ENCODE measurements at places on chromosomes 11 and 22. TPM values are rescaled to one million over a fixed set of nuclear protein-coding genes. Genes with fewer than 3 reads are reported as not detected.
A peak's percentile ranks its signal among the peaks of the same experiment; 100 is the strongest.

DNA sequence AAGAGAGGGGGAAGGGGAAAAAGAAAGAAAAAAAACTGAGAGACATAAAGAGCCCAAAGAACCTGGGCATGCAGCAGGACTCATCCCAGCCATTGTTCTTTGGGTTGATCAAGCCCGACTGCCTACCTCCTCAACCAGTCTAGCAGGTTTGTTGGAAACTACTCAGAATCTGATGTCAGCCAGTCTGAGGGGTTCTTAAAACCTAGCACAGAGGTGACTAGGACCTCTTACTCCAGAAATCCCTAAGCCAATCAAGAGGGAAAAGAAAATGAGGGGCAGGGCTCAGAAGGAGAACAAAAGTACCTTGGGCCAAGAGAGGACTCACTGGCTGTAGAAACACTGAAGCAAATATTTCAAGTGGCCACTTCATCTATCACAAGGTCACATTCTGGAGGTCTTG, 228.0 kb downstream of the AASDHPPT start:
- no peak for DNase-seq
- no peaks in the 10 kb centered on the region for H3K36me3 ChIP-seq
- H3K4me1 ChIP-seq: no peaks in the 10 kb centered on the region
- no peak overlapping the region for H3K4me3 ChIP-seq

GRCh38 chr11:66459138-66459778, 7.4 kb upstream of the PELI3 start:
- DNase-seq: no peak
- no peaks in the 10 kb centered on the region for H3K27me3 ChIP-seq
- no peak overlapping the region for H3K27ac ChIP-seq
- no peak overlapping the region for H3K4me3 ChIP-seq

DNA sequence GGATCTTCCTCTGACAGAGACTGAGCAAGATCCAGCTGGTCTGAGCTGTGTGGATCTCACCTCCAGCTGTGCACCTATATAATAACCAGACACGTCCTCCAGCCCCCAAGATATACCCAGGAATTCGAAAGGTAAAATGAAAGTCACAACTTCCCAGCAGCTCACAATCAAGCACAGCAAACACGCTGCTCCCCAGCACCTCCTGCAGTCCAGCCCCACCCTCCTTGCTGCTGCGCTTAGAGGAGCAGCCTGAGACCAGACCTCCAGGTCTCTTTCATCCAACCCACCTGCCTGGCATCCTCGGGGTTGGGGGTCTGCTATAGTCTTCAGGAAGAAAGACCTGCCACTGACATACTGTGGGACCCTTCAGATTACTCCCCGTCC, 3.0 kb upstream of the APOL4 start:
- no peak overlapping the region for H3K27ac ChIP-seq
- DNase-seq: no peak
- no peak overlapping the region for H3K4me3 ChIP-seq

- no peaks in the 10 kb centered on the region for H3K4me1 ChIP-seq
- no peaks in the 10 kb centered on the region for H3K27me3 ChIP-seq
- H3K27ac ChIP-seq: no peak overlapping the region
These were observed 31.9 kb downstream of the OPCML start for GRCh38 chr11:133500435-133500834.

GRCh38 chr11:124751741-124752470, at the start of gene VSIG2:
Gene VSIG2, minus strand, starts transcription at chr11:124752255. Its CDS starts 118 bp downstream, at chr11:124752137.
- DNase-seq: no peak
- H3K27ac ChIP-seq: peak within 1 kb of the TSS; percentile 67
- H3K4me3 ChIP-seq: peak within 1 kb of the TSS; percentile 25
- peaks cover 29% of the 10 kb centered on the region for H3K4me1 ChIP-seq
- no peaks in the 10 kb centered on the region for H3K36me3 ChIP-seq

GRCh38 chr11:128731041-128731663, 37.3 kb downstream of the FLI1 start:
- DNase-seq: peak; percentile 76
- H3K27ac ChIP-seq: peak overlapping the region; percentile 94
- H3K4me1 ChIP-seq: peaks cover 100% of the 10 kb centered on the region
- peaks cover 63% of the 10 kb centered on the region for H3K36me3 ChIP-seq
- no peaks in the 10 kb centered on the region for H3K27me3 ChIP-seq

DNA sequence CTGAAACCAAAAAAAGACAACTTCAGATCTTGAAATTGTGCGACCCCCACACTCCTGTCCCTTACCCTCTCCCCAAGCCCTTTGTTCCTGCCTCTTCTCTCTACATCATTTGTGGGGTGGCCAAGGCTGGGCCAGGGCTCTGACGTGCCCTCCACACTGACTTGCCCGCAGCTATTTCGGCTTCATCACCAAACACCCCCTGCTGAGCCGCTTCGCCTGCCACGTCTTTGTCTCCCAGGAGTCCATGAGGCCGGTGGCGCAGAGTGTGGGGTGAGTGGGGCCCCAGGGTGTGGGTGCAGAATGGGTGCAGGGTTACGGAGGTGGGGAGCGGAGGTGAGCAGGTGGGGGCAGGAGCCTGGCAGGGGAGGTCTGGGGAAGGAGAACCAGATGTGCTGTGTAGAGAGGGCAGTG, 9.5 kb downstream of the MAPK8IP2 start:
- H3K27ac ChIP-seq: no peak overlapping the region
- H3K4me1 ChIP-seq: peaks cover 14% of the 10 kb centered on the region
- H3K4me3 ChIP-seq: no peak overlapping the region
- no peaks in the 10 kb centered on the region for H3K36me3 ChIP-seq
- H3K27me3 ChIP-seq: peaks cover 17% of the 10 kb centered on the region
- no peak for DNase-seq

DNA sequence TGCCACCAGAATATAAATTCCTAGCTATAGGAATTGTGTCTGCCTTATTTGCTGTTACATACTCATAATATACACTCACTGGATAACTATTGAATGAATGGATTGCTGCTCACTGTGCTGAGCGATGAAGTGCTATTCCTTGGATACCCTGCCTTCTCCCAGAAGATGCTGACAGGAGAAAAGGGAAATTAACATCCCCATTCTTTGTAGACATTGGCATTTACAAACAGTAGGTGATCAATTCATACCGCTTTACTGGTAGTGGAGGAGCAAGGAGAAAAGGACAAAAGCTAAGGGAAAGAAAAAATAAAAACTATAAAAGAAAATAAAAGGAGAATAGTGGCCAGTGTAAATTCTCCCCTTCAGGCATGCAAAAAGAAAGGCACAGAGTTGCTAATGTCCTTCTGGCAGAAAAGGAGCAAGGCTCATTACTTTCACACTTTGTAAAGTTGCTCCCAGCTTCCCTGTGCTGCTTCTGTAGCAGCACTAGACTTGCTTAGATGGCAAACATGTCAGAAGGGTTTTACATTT, 183.0 kb downstream of the LUZP2 start:
- no peaks in the 10 kb centered on the region for H3K4me1 ChIP-seq
- no peaks in the 10 kb centered on the region for H3K36me3 ChIP-seq
- no peak overlapping the region for H3K4me3 ChIP-seq
- no peak for DNase-seq
- H3K27ac ChIP-seq: no peak overlapping the region

DNA sequence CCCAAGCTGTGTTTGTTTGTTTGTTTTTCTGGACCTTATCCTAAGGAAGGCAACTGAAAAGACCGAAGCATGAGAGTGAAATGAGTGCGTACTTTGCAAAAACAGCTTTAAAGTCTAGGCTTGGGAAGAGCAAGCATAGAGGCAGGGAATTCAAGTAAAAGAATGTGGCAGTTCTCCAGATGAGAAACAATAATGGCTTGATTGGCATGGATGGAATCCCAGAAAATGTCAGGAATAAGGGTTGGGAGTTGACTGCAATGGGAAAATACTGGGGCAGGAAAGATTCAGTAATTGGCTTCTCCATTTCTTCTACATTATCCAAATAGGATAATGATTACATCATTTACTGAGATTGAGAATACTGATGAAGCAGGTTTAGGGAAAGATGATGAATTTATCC, 17.5 kb downstream of the SAAL1 start:
- H3K27ac ChIP-seq: no peak overlapping the region
- H3K4me3 ChIP-seq: no peak overlapping the region

GRCh38 chr22:49586873-49587272, 240.8 kb downstream of the BRD1 start:
- DNase-seq: no peak
- H3K36me3 ChIP-seq: no peaks in the 10 kb centered on the region
- no peaks in the 10 kb centered on the region for H3K27me3 ChIP-seq

GRCh38 chr11:46377290-46377689, 4.2 kb upstream of the MDK start:
- no peak overlapping the region for H3K4me3 ChIP-seq

DNA sequence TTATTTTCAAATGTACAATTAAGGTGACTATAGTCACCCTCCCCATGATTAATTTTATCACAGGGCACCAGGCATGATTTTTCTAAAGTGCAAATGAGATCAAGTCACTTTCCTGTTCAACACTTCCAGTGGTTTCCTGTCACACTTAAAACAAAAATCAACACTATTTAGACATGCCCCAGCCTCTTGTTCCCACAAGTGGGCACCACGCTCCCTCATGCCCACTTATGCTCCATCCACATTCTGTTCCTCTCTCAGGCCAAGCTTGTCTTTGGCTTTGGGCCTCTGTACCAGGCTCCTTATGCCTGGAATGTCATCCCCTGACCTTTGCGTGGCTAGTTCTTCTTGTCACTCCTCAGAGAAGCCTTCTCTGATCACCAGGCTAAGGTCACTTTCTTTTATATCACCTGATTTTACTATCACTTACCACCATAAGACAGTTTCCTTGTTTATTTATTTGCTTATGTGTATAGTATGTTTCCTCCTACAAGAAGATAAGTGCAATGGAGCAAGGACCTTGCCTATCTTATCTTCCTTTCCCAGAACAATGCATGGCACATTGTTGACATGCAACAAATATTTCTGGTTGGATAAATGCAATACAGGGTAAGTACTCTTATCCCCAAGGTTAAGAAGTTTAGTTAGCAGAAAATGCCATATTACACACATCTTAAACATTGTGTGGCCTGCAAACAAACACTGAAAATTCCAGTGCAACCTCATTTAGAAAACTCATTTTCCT, 50.9 kb upstream of the PANX1 start:
- H3K4me3 ChIP-seq: no peak overlapping the region
- H3K4me1 ChIP-seq: no peaks in the 10 kb centered on the region
- DNase-seq: no peak
- no peak overlapping the region for H3K27ac ChIP-seq
- H3K36me3 ChIP-seq: no peaks in the 10 kb centered on the region

GRCh38 chr11:108775324-108775723, 110.5 kb downstream of the DDX10 start:
- no peaks in the 10 kb centered on the region for H3K4me1 ChIP-seq
- H3K27ac ChIP-seq: no peak overlapping the region
- H3K4me3 ChIP-seq: no peak overlapping the region

DNA sequence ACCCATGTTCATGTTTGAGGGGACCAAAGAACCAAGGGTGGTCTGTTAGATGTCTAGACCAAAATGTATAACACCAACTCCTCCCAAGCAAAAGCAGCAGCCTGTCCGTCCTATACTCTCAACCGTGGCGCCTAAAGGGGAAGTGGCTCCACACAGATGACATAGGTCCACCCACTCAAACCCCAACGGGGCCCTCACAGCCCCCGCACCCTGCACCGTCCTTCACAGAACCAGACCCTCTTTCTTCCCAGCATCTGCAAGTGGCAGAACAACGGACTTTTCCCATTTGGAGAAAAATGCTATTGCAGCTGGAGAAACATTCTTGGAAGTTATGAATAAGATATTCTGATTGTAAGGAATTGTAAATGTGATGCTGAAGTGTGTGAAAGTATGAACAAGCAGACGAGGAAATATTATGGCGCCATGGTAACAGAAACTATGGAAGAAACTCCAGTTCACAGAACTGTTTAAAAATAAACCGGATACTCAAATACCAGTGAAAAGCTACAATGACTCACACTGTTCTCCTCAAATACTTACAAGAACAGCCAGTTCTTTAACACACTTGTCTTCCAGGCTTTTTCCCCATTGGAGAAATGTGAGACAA, 76.5 kb upstream of the ARFGAP3 start:
- no peaks in the 10 kb centered on the region for H3K27me3 ChIP-seq
- H3K4me3 ChIP-seq: no peak overlapping the region
- H3K36me3 ChIP-seq: peaks cover 2% of the 10 kb centered on the region
- DNase-seq: no peak
- peaks cover 45% of the 10 kb centered on the region for H3K4me1 ChIP-seq

DNA sequence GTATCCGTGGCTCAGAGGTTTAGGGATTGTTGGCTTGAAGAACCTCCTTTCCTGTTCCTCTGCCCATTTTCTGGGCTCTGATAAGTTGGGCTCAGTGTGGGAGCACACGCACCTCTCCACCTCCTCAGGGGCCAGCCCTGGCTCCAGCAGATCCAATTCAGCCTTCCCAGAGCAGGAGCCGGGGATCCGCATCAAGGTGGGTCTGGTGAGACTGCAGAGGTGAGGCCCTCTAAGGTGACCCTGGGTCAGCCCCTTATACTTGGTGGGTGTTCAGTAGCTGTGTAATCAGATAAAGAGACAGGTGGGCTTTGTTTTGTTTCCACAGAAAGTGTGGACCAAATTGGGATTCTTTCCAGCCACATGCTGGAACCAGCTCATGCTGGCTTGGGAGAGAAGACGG, 1466.0 kb downstream of the TBC1D22A start:
- H3K27ac ChIP-seq: no peak overlapping the region
- no peaks in the 10 kb centered on the region for H3K27me3 ChIP-seq
- DNase-seq: no peak
- no peaks in the 10 kb centered on the region for H3K36me3 ChIP-seq
- no peak overlapping the region for H3K4me3 ChIP-seq

DNA sequence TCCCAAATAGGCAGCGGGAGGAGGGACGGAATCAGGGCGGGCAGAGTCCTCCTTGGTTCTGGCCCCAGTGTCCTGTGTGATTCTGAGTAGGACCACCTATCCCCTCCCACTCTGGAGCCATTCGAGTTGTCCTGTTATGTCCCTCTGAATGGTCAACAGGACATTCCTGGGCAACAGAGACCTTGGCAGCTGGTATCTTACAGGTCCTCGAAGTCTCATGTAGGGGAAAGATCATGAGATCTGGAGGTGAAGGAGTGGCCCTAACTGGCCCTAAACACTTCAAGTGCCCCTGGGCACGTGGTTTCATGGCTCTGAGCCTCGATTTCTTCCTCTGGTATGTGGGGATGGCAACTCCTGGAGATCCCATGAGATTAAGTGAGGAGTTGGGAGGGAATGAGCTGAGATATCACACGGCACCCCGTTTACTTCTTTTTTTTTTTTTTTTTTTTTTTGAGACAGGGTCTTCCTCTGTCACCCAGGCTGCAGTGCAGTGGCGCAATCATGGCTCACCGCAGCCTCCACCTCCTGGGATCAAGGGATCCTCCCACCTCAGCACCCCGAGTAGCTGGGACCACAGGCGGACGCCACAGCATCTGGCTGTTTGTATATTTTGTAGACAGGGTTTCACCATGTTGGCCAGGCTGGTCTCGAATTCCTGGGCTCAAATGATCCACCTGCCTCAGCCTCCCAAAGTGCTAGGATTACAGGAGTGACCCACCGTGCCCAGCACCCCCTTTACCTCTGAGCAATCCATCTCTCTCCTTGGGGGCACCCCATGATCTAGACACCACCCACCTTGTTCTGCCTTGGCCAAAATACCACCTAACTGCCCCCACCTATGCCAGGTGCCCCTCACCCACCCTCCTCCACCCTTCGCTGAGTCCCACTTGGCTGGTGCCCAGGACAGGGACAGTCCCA, 6.8 kb downstream of the LIF start:
- peak overlapping the region; percentile 56 for H3K4me3 ChIP-seq
- no peaks in the 10 kb centered on the region for H3K27me3 ChIP-seq

BAIAP2L2 gene
- total RNA-seq: 0.58 TPM

KCNJ5 gene
- total RNA-seq: not detected

PGA5 gene
- not detected for total RNA-seq

CECR2 gene
- not detected for total RNA-seq

KCNJ4 gene
- total RNA-seq: not detected

DDX25 gene
- total RNA-seq: not detected

C11orf65 gene
- total RNA-seq: 0.83 TPM

CAPN5 gene
- total RNA-seq: 1.4 TPM

PDGFB gene
- total RNA-seq: 0.34 TPM

Data from activated CD8-positive, alpha-beta T cell treated with anti-CD3 and anti-CD28 coated beads, Interleukin-2, amount 10 ng/mL, durations not matched to agents 7 days and 5 days (primary cell).